Hepatocyte (in vitro differentiated cells): ENCODE measurements at places on chromosomes 16 and 17.

DNA sequence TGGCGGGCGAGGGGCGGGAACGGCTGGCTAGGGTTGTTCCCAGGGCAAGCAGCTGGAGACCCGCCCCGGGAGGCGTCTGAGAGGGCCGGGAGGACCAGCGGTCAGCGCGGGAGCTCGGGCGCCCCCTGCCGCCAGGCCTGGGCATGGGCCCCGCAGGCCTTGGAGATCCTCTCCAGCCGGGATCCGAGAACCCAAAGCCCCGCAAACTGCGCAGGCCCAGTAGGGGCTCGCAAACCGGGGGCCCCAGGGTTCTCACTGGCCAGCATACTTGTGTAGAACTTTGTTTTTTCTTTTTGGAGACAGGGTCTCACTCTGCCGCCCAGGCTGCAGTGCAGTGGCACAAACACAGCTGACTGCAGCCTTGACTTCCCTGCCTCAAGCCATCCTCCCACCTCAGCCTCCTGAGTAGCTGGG, 20.8 kb upstream of the ZNF423 start:
- DNase-seq, result peak; percentile 86

GRCh38 chr17:30218799-30219198, 16.7 kb downstream of the SLC6A4 start:
- no peak for DNase-seq

GRCh38 chr17:54902611-54903010, 2.0 kb downstream of the TOM1L1 start:
- no peak for DNase-seq

- peak; percentile 75 for DNase-seq
Observed at GRCh38 chr17:76714822-76715495, 4.2 kb upstream of the MXRA7 start.

DNA sequence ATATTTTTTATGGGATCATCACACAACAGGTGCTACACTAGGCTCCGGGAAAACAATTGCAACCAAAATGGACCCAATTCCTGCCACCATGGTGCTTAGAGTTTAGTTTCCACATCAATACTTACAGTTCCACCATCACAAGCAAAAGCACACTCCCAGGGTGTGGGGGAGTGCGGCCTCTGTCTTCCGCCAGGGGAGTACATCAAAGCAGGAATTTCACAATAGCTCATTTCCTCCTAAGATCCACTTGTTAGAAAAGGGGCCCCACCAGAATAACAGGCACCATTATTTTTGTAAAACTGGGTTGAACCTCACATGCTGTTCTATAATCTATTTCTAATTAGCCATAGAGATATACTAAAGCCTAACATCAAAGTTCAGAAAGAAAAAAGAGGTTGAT, 44.3 kb upstream of the PSMD7 start:
- DNase-seq, result no peak

DNA sequence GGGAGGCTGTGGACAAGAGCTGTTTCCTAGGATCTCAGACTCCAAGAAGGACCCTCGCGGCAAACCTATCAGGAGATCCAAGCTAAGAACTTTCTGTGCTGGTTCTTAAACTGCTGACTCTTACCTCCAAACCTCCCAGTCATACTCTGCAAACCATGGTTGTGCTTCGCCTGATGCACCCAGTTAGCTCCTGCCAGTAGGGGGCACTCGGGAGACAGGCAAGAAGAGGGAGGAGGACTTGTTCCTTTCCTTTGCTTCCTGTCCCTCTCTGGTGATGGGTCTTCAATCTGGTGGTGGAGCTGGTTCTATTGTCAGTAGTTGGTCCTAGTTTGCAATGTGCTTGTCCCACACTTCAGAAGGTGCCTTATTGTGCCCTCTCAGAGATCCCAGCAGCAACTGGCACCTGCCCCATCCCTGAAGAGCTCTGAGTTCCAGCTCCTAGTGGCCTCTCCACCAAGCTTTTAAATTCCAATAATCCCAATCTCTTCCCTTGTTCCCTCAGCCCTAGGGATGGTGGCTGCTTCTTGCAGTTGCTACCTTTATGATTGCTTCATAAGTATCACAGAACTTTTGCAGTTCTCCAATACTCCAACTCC, 113.5 kb upstream of the RPL38 start:
- DNase-seq, result peak; percentile 55

GRCh38 chr16:46763147-46763546, 15.0 kb upstream of the MYLK3 start:
- DNase-seq, result no peak

DNA sequence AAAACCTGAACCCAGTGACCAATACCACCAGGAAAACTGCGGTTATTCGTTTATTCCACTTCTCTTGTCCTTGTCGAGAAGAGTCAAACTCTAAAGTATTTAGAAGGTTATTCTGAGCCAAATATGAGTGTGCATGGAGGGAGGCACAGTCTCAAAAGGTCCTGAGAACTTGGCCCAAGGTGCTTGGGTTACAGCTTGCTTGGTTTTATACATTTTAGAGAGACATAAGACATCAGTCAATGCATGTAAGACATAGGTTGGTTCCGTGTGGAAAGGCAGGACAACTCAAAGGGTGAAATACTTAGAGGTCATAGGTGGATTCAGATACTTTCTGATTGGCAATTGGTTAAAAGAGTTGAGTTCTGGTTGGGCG, 681 bp upstream of the TRAP1 start:
- no peak for DNase-seq

GRCh38 chr17:48153691-48154358, 46.3 kb downstream of the SNX11 start:
- DNase-seq, result peak; percentile 86

- DNase-seq, result peak; percentile 69
Observed at GRCh38 chr16:30609002-30609925, 925 bp downstream of the ZNF689 start.

GRCh38 chr16:51321251-51321650, 170.2 kb upstream of the SALL1 start:
- DNase-seq, result no peak

DNA sequence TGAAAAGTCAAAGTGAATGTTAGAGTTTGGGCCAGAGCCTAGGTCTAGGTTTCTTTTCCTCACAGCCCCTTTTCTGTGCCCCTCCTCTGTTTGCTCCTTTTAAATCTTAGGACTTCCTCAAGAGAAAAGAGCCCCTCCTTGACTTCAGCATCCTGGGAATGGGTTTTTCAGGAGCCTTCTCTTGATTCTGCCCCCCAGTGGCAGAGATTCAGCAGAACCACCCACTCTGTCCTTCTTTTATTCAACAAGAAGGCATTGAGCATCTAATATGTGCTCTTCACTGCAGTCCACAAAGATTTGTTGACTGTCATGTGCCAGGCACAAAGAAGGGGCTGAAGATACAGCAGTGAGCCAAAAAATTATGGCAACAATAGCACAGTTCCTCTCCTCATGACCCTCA, 270.8 kb upstream of the CDH5 start:
- no peak for DNase-seq

DNA sequence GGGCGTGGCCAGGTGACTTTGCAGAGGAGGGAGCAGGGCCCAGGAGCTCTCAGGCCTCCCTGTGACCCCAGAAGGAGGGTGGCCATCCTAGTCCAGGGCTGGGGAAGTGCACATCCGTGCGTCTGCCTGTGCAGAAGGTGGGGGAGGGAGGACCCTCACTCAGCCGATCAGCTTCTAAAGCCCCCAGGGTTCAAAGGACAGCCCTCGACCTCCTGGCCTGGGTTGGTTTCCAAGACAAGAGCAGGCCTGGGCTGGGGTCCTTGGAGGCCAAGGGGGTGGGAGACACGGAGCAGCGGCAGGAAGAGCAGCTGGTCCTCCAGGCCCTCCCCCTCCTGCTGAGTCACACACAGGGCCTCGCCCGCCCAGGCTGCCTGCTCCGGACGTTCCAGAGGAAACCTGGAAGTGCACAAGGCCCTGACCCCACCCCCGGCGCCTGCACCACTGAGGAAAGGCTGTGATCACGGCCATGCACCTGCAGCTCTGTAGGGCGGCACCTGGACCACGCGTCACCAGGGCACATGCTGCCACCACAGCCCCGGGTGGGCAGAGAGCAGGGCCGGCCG, 67.1 kb upstream of the ZNF469 start:
- DNase-seq, result peak; percentile 72

GRCh38 chr16:71283612-71284011, 5.6 kb downstream of the CMTR2 start:
- no peak for DNase-seq

DNA sequence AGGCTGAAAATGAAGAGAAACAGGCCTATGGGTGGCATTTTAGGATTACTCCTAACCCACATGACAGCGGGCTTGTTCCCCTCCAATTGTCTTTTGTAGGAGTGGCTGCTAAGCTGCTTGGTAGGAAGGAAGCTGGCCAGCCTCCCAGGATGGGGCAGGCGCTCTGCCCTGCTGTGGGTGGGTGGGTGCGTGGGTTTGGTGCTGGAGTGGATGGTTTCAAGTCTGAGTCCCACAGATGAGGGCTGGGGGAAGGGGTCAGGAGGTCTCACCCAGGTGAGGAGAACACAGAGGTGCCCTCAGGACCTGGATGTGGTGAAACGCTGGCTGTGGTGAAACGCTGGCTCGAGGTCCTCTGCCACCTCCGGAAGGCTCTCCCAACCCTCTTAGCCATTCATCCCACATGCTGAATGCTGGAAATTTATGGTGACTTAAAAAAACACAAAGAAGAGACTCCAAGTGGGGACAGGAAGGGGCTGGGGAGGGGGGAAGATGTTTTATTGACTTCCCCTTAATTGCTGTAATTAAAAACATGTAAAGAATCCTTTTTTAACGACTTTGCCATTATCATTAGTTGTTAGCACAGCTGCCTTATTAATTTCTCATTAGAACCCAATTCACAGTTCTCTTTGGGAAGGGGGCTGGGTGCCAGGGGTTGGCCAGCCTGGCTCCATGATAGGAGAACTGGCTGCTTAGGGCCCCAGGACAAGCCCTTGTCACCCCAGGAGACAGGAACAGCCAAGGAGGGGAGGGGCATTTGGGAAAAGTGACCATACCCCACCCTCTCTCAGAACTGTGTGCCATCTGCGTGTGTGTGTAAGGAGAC, 153.5 kb upstream of the CDC42EP4 start:
- no peak for DNase-seq

- DNase-seq, result no peak
Observed at GRCh38 chr17:56119936-56120335, 33.3 kb upstream of the ANKFN1 start.

- no peak for DNase-seq
Observed at GRCh38 chr16:70796301-70796700, 4.7 kb downstream of the VAC14 start.

DNA sequence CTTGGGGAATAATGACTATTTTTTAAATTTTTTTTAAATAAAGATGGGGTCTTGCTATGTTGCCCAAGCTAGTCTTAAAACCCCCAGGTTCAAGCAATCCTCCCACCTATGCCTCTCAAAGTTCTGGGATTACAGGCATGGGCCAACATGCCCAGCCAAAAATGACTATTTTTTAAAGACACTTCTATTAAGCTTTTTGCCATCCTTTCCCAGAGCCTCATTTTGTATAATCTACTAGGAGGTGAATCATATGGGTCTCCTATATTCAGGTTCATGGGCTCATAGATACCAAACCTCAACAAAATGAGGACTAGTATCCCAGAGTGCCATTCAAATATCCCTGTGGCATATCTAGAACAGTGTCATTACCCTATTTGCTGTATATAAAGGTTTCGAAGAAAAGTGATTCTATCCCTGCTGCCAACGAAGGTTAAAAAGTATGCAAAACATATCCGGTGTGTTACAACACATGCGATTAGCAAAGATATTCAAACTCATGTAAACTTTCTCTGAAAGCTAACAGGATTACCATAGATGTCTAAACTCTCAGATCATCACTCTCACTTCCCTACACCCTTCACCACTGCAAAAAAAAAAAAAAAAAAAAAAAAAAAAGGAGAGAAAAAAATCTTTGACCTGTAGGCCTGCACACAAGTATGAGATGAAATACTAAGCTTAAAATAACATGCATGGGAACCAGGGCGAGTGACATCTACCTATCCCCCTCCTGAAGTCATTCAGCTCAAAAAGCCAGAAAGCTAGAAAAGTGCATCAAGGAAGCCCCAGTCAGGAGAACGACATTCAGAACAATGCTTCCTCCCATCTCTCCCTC, 23.5 kb downstream of the XPO6 start:
- DNase-seq, result no peak

- DNase-seq, result no peak
Observed at GRCh38 chr16:8175411-8175810, 414.9 kb downstream of the TMEM114 start.

- no peak for DNase-seq
Observed at GRCh38 chr17:14355556-14355955, 54.7 kb downstream of the HS3ST3B1 start.

DNA sequence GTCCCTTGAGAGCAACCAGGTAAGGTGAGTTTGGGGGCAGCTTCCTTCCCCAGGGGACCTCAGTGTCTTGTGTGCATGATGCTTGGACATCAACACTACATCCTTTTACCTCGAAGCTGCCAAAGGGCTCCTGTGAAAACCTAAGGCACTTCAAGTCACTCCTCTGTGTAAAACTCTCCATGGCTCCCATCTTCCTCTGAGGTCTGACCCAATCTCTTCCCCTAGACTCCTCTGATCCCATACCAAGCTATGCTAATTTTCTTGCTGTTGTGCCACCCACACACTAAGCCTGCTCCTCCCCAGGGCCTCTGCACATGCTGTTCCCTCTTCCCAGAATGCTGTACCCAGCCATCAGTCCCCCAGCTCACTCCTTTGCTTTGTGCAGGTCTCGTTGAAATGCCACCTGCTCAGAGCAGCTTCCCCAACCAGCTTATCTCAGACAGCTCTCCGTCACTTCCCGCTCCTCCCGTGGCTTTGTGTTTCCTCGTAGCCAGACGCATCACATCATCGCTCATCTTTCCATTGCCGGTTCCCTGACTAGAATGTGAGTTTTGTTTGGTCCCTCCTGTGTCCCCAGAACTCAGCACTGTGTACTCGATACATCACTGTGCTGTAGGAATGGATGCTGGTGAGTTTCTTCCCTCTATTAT, 78.4 kb downstream of the CNGB1 start:
- no peak for DNase-seq

GRCh38 chr17:14432079-14432478, 131.2 kb downstream of the HS3ST3B1 start:
- DNase-seq, result no peak

- no peak for DNase-seq
Observed at GRCh38 chr16:53713403-53714204, 9.6 kb downstream of the FTO start.

DNA sequence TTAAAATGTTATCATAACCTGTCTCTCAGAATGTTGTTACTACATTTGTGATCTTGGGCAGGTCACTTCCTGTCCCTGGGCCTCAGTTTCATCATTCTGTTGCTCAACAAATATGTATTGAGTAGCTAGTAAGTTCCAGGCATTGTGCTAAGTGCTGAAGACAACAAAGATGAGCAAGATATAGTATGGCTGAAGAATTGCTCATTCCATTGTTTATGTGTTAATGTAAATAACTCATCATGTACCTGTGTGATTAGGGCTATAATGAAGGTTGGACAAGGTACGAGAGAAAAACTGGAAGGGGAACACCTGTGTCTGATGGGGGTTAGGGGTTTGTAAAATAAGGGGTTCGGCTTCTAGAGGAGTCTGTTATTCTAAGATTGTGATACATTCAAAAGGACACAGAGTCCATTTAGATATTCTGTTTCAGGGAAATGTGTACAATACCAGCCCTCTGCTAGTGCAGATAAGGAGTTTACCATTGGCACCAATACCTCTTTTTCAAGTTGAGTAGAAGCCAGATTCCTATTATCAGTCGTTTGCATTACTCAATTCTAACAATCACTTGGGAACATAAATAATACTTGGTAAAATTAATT, 20.0 kb downstream of the TUBG1 start:
- no peak for DNase-seq
